ENCODE measurements at places on chromosomes 5 and 9.
A peak's percentile ranks its signal among the peaks of the same experiment; 100 is the strongest.

GRCh38 chr5:1441166-1441865 lies 3.9 kb downstream of the SLC6A3 start:
- DNase-seq = no peak

- DNase-seq = no peak
Measured at GRCh38 chr9:87674565-87675299, 51.2 kb upstream of the CTSL start.

- no peak for DNase-seq
Measured at GRCh38 chr9:74501570-74501969, 4.4 kb downstream of the RORB start.

DNA sequence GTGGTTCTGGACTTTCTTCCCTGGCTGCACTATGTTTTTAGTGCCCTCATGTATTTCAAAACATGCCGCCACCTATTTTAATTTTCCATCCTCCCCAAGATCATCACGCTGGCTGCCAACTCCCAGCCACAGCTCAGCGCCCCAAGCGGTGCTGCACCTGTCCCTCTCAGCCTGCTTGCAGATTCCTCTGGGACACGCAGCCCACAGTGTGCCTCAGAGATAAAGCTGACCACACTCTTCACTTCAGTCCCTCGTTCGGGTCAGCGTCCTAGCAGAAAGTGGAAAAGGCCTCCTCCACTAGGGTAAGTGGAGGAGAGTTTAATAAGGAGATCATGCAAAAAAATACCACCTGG lies 56.2 kb upstream of the CKS2 start:
- no peak for DNase-seq

DNA sequence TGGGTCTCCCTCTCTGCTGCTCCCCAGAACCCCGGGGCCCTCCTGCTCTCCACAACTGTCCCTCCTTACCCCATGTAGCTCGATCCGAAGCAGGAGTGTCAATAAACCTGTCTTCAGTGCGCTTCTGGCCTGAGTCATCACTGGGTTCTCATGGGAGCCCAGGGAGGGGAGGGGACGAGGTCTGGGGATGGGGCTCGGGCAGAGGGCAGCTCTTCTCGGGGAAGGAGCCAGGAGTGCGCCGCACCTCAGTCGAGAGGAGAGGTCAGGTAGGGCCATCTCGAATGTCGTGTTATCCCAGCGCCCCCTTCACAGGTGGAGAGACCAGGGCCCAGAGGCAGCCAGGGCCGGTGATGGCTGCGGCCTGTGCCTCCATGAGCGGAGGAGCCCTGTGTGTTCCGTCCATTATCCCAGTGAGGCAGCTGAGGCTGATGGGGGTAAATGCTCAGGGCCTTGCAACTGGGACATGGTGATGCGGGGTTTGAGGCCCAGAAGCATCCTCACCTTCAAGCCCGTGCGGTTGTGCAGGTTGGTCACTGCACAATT lies 52.1 kb downstream of the LRSAM1 start:
- DNase-seq = no peak

DNA sequence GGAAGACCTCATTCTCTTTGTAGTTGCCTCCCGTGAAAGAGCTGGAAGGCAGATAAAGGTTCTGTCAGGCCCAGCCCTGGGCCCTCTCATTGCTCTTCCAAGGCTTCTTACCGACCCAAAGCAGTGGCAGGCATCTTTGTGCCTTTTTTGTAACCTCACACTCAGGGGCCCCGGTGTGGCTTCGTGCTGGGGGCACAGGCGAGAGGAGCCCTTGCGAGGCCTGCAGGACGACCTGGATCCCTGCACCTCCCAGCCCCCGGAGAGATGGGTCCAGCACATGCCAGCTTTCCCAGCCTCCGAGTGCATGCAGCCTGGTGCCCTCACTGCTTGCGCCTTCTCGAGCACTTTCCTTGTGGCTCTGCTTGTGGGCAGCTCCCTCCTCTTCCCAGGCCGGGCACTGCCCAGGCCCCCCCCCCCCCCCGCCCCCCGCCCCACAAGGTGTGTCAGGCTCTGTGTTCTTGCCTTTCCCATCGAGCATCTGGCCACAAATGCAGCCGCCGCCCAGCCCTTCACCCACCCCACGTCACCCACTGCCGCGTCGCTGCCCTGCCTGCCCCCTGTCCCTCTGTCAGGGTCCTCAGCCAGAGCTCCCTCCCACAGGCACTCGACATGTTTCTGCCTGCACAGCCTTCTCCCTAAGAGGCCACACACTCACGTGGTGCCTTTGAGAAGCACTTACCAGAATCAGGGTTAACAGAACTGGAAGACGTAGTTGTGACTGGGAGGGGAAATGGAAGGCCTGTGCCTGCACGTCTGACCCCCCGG lies 63.7 kb upstream of the CACNA1B start:
- no peak for DNase-seq

DNA sequence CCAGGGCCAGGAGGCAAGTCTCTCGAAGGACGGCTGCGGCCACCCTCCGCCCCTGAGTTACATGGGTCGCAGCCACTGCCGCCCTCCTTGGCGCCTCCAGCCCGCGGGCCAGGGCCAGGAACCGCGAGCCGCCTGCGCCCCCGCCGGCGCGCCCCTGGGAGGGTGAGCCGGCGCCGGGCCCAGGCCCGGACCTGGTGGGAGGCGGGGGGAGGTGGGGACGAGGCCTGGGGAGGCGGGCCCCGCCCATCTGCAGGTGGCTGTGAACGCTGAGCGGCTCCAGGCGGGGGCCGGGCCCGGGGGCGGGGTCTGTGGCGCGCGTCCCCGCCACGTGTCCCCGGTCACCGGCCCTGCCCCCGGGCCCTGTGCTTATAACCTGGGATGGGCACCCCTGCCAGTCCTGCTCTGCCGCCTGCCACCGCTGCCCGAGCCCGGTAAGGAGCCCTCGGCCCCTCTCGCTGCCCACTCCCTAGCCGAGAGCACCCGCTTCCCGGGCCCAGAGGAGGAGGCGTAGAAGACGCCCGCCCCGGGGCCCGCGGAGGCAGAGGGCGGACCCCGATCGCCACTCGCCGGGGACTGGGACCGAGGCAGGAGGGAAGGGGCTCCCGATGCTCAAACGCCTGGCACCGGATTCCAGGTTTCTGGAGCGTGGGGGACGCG lies at the start of gene ASS1:
TSS of gene ASS1 (plus strand) at position 397 of the 657 bp plus-strand sequence. CDS start 7,268 bp downstream, outside the sequence.
- peak; percentile 38 for DNase-seq

GRCh38 chr5:18088020-18088579 lies 453.8 kb downstream of the TAF11L14 start:
- DNase-seq = no peak

GRCh38 chr9:2464624-2465023 lies 157.0 kb upstream of the VLDLR start:
- no peak for DNase-seq

DNA sequence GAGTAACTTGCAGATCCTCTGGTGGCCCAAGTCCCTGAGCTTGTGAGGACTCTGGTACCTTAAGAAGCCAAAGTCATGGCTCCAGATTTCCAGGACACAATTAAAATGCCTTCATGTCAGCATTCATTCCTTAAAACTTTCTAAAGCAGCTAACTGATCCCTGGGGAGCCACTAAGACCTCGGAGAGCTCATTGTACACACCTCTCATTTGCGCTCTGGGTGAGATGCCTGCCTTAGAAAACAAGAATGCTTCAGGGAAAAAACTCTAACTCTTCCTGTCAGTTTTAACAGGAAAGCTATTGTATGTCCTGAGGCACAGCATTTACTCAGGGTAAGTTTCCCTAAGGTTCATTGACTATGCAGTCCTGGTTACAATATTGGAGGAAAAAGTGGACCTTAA lies 285.0 kb downstream of the EFNA5 start:
- DNase-seq = no peak

GRCh38 chr5:2602451-2603271 lies 148.8 kb downstream of the IRX2 start:
- DNase-seq = no peak

GRCh38 chr5:38601133-38601862 lies 44.9 kb upstream of the LIFR start:
- DNase-seq = no peak

DNA sequence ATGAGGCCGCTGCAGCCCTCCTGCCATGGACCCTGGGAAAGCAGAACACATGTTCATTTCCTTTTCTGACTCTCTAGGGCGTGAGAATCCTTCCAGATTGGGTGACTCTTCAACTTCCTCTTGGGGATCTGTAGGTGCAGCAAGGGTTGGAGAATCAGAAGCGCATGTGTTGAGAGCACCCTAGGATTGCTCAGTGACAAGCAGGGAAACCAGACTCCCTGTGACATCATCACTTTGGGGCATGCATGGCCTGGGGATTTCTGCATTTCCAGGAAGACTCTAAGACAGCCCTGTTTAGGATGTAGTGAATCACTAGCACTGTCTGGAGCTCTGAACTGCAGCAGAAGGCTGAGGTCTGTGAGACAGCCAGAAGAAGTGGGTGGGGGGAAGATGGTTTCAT lies 15.1 kb upstream of the LCP2 start:
- no peak for DNase-seq

GRCh38 chr5:78533356-78533755 lies 115.2 kb downstream of the LHFPL2 start:
- no peak for DNase-seq

- DNase-seq = no peak
Measured at GRCh38 chr5:123478546-123478945, 33.4 kb upstream of the CSNK1G3 start.

- DNase-seq = no peak
Measured at GRCh38 chr5:156803404-156803803, 46.7 kb upstream of the PPP1R2B start.

GRCh38 chr5:45741110-45741509 lies 44.9 kb upstream of the HCN1 start:
- DNase-seq = no peak

DNA sequence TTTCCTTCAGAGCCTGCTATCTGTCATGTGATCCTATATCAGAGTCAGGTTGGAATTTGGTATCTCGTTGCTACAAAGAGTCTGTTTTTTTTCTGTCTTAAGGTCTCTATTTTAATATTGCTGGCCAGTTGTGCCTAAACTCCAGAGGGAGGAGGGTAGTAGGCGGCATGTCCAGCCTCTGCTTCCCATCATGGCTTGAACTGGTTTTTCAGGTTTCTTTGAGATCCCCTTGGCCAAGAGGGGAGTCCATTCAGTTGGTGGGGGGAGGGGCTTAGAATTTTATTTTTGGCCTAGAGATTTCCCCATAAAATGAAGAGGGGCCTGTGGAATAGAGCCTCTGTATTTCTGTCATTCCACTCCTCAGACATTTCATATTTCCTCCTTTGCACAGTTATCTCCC lies 15.4 kb upstream of the ZNF354C start:
- DNase-seq = no peak

GRCh38 chr9:70411930-70412831 lies 2.3 kb downstream of the KLF9 start:
- no peak for DNase-seq

DNA sequence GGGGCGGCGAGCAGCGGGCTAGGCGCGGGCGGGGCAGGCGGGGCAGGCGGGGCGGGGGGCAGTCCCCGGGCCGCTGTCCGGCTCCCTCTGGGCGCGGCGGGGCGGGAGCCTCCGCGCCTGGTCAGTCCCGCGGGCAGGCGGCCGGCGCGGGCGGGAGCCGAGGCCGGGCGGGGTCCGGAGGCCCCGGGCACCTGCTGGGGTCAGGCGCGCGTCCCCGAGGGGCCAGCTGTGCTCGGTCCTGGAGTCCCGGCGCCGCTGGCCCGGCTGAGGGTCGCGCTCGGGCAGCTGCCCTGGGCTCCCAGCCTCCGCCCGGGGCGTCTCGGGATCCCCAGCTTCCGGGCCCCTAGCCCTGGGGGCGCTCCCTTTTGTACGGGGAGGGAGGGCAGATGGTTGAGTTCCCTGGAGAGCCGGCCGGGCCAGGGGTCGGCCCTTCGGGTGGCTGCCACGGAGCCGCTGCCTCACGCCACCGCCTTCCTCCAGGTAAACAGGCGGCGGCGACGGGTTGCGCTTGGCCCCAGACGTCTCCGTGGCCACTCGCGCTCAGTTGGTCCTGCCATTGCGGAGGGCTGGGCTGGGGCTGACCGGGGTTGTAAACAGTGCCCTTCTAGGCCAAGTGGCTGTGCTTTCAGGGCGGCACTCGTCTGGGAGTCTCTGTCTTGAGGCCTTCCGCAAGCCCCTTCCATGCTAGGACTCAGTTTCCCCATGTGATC lies 473 bp downstream of the ZBTB34 start:
- no peak for DNase-seq

DNA sequence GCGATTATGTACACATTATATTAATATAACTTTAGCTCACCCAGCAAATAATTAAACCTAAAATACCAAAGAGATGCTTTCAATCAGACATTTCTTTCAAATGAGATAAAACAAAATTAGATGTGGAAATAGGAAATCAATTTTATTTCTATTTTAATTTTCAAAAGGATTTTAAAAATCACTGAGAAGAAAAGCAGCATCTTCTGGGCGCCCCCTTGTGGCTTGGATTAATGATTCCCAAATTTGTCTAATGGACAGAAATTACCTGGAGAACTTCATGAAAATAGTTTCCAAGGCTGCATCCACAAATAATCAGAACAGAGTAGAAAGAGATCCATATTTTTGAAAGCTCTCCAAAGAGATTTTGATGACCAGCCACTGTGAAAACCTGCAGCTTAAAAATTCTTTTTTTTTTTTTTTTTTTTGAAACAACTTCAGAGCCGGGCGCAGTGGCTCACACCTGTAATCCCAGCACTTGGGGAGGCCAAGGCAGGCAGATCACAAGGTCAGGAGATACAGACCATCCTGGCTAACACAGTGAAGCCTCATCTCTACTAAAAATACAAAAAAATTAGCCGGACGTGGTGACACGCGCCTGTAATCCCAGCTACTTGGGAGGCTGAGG lies 50.9 kb upstream of the CEMIP2 start:
- DNase-seq = no peak

DNA sequence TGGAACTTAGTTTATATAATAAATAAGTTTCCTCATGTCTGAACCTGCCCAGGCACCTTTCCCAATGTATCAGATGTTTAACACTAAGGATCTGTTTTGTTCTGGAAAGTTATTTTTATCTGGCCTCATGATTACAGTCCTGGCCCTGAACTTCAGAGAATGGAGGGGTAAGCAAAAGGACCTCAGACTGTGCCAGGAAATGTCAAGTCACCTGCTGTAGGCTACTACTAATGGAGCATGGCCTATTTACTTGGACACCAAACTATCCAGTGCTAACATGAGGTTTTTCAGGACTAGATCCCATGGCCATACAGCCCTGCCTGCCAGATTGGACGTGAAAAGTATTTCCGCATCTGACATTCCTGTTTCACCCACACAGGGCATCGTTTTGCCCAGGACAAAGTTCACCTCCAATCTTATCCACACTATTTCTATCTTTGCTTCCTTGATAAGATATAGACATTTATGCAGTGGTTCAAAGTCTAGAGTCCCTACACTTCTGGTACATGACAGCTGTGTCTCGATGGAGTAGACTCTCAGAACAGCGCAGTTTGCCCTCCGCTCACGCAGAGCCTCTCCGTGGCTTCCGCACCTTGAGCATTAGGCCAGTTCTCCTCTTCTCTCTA lies at the start of gene BTNL8:
TSS of gene BTNL8 (plus strand) at position 539 of the 626 bp plus-strand sequence. CDS start 152 bp downstream, outside the sequence.
- DNase-seq = no peak

- DNase-seq = no peak
Measured at GRCh38 chr5:77945874-77946273, 169.7 kb upstream of the TBCA start.

Data from NCI-H1105 (cell line).